CD4-positive, alpha-beta memory T cell (primary cell): ENCODE measurements at places on chromosomes 13 and 19. TPM values are rescaled to one million over a fixed set of nuclear protein-coding genes. Genes with fewer than 3 reads are reported as not detected.

Gene ZIK1
- polyA plus RNA-seq = 8.3 TPM

GRCh38 chr13:30618930-30619279 is 1.2 kb downstream of the USPL1 start:
- no peak for DNase-seq

DNA sequence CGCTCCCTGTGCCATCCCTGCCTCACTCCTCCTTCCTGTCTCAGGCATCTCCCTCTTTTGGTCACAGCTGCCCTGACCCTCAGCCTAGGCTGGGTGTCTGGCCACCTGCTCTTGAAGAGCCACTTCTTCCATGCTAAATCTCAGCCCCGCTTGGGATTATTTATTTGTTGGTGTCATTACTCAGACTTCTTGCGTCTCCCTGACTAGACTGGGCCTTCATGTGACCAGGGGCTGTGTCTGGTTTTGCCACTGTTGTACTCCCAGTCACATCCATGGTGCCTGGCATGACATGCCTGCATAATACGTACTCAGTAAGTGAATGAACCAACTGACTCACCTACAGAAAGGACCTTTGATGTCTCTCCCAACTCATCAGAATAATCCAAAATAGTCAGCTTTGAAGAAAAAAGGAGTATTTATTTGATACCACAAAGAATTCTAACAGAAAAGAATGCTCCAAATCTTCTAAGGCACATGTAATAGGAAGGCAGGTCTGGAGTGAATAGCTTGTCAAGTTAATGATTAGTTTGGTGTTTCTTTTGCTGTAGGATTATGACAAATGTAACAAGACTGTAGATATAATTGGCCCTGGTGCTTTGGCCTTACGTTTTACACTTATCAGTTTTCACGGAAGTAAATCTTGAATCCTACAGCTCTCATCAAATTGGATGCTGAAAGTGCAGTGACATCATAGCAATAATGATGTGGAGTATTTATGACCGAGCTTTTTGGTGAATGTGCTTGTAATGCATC is 84.0 kb downstream of the ALOX5AP start:
- no peak for DNase-seq

GRCh38 chr13:110453797-110454196 is 107.7 kb downstream of the RAB20 start:
- no peak for DNase-seq

GRCh38 chr19:17339088-17339741 is 1.9 kb downstream of the GTPBP3 start:
- DNase-seq = no peak

DNA sequence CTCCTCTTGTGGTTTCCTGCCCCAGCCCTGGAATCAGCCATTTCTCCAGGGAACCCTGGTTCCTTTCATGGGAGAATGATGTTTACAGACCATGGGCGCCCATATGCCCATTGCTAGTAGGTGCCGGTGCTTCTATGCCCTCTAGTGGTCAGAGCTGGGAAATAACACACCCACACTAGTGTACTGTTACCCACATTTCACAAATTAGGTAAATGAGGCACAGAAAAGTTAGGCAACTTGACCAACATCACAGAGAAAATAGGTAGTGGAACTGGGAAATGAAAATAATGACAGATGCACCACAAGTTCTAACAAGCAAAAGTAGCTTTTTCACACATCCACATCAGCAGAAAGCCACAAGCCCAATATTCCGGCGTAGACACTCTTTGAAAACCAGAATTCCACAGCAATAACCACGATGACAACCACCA is 1.3 kb upstream of the CEACAM3 start:
- DNase-seq = peak; percentile 58

Gene KLF1
- not detected for polyA plus RNA-seq

GRCh38 chr13:50200569-50200968 is 185.3 kb downstream of the KCNRG start:
- no peak for DNase-seq

GRCh38 chr13:109919715-109920375 is 133.5 kb upstream of the IRS2 start:
- DNase-seq = no peak

DNA sequence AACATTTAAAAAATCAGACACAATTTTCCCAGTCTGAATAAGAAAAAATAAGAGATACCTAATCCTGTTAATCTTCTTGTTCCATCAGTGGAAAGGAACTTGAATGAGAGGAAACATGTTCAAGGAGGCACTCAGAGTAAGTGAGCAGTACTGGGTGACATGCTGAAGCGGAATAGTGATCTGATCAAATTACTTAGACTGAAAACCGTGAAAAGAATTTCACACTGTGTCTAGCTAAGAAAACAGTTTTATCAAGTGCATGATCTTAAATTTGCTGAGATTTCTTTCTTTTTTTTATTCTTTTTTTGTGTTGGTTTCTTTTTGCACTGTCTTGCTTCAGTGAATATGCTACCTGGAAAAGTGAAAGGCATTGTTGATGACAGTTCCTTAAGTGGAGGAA is 249.5 kb upstream of the SLC10A2 start:
- no peak for DNase-seq

- DNase-seq = no peak
Observed at GRCh38 chr13:47904241-47904640, 96.8 kb downstream of the SUCLA2 start.

Gene SWSAP1
- polyA plus RNA-seq = 6.5 TPM

DNA sequence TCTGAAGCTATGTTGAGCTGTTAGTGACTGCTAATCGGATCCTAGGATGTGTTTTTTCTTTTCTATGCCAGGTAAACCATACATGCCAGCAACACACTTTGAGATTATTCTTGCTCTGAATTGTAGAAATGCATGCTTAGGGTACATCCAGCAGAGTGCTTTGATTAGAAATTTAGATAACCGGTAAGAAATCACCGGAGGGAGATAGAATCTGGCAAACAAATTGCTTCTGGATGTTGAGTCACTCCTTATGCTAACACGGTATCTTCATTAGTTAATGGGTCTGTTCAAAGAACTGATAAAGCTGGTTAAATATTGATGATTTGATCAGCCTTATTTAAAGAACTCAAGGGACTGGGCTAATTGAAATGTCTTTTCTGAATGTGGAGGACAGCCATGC is 85.1 kb upstream of the SIAH3 start:
- no peak for DNase-seq

DNA sequence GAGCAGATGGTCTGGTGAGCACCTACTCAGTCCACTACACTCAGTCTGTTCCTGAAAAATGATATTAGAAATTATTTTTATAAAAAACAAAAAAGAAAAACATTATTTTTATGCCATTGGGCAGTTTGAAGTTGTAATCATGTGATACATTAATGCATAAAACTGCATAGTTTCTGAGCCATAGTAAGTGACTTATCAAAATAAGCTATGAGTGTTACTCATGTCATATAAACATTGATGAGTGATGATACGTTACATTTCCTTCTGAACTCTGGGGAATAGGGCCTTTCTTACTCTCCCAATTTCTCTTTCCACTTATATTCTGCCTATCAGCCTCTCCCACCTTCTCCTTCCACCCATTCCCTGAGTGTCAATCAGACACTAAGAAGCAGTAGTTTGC is 8.9 kb downstream of the ZNF805 start:
- no peak for DNase-seq
